ENCODE measurements at places on chromosomes 5 and 9. TPM values are rescaled to one million over a fixed set of nuclear protein-coding genes. Genes with fewer than 3 reads are reported as not detected.

DNA sequence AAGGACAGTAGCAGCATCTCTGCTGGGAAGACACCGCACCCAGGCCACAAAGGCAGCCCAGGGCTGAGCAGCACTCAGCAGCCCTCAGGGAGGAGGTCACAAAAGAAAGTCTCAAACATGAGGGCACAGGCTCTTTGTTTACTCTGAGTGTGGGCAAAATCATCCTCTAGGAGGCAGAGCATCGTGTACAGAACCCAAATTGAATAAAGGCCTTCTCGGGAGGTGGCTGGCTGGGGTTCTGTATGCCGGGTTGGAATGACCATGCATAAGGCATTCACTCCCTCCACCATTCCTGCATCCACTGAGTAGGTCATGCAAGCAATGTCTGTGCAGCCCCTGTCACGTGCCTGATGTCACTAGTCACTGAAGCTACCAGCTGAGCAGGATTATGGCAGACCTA lies 412.8 kb downstream of the SPOCK1 start:
- no peak overlapping the region for H3K27ac ChIP-seq
- H3K27me3 ChIP-seq: no peaks in the 10 kb centered on the region
- DNase-seq: no peak
- H3K4me3 ChIP-seq: no peak overlapping the region
- no peaks in the 10 kb centered on the region for H3K36me3 ChIP-seq

- H3K27ac ChIP-seq: no peak overlapping the region
- no peaks in the 10 kb centered on the region for H3K27me3 ChIP-seq
- H3K36me3 ChIP-seq: no peaks in the 10 kb centered on the region
- DNase-seq: no peak
Observed at GRCh38 chr9:84121991-84122523, 141.5 kb downstream of the RMI1 start.

GRCh38 chr9:78973907-78974306 lies 597.9 kb upstream of the TLE4 start:
- H3K27ac ChIP-seq: no peak overlapping the region
- H3K36me3 ChIP-seq: no peaks in the 10 kb centered on the region
- no peaks in the 10 kb centered on the region for H3K27me3 ChIP-seq
- no peak overlapping the region for H3K4me3 ChIP-seq
- no peak for DNase-seq

DNA sequence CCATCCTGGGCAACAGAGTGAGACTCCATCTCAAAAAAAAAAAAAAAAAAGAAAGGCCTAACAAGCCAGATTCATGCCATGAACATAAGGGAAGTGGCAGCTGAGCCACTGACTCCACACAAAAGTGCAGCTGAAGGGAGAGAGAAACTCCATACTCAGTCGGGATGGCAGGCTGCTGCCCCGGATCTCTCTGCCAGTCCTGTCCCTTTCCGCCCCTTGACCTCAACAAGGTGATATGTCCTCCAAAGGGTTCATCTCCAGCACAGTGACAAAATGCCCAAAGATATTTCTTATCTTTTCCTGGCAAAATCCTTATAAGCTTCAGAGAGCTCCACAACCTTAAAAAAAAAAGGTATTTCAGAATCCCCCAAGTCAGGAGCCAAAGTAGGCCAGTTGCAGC lies 52.6 kb downstream of the ABCA1 start:
- no peak for DNase-seq
- no peak overlapping the region for H3K27ac ChIP-seq
- no peaks in the 10 kb centered on the region for H3K27me3 ChIP-seq
- H3K4me1 ChIP-seq: no peaks in the 10 kb centered on the region
- H3K4me3 ChIP-seq: no peak overlapping the region
- H3K36me3 ChIP-seq: no peaks in the 10 kb centered on the region

GRCh38 chr5:60829490-60830266 lies 14.4 kb downstream of the ELOVL7 start:
- no peak overlapping the region for H3K27ac ChIP-seq
- no peaks in the 10 kb centered on the region for H3K36me3 ChIP-seq
- H3K27me3 ChIP-seq: no peaks in the 10 kb centered on the region
- H3K4me1 ChIP-seq: no peaks in the 10 kb centered on the region
- no peak for DNase-seq

DNA sequence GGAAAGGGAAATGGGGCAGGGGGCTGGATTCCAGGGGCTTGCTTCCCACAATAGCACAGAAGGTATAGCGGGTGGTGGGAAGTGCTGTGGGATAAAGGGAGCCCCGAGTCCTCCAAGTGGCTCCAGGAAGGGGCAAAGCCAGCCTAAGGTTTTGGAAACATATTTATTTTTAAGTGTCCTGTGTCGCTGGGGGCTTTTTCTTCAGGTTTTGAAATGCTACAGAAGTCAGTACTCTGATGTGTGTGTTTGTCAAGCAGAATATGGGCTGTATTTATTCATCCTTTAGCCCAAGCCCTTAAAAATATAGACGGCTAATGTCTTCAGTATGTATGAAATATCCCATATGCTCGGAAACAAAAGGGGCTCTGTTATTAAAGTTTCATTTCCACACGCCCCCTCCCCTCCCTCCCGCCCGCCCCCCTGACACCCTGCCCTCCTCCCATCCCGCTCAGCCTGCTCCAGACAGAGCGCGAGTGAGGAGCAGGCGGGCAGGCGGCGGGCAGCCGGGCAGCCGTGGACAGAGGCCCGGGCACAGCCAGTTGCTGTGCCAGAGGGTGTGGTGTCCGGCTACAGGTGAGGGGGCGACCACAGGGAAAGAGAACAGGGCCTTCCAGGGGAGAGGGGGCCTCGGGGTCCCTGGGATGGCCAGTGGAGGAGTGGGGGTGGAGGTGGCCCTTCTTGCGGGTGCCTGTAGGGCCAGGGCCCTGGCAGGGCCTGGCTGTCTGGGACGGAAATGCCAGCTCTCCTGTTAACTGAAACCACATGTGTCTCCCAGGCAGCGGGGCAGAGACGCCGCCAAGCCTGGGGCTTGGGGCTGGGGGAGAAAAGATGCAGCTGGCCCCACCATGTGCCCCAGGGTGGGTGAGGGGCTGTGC lies 39.6 kb upstream of the SYNPO start:
- no peak overlapping the region for H3K27ac ChIP-seq
- H3K4me1 ChIP-seq: peaks cover 7% of the 10 kb centered on the region
- H3K27me3 ChIP-seq: no peaks in the 10 kb centered on the region
- H3K4me3 ChIP-seq: no peak overlapping the region
- DNase-seq: no peak

- DNase-seq: no peak
- H3K36me3 ChIP-seq: no peaks in the 10 kb centered on the region
- H3K4me3 ChIP-seq: no peak overlapping the region
- H3K4me1 ChIP-seq: peaks cover 3% of the 10 kb centered on the region
Observed at GRCh38 chr9:116493183-116493860, 193.8 kb upstream of the TRIM32 start.

DNA sequence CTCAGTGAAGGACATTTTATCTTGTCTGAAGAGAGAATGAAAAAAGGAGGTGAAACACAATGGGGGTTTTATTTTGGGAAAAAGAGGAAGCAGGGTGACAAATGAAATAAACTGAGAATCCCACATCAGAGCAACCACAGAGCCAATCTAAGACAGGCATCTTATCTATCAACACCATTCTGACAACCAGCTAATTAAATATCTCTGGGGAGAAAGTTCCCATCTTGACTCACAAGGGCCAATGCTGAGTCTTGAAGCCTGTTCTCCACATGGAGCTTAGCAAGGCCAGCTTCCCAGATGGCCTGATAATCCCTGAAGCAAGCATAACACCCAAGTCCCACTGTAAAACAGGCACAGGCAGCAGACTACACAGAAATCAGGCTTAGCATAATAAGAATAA lies 30.4 kb downstream of the DPYSL3 start:
- DNase-seq: no peak
- peak overlapping the region; percentile 6 for H3K27ac ChIP-seq

DNA sequence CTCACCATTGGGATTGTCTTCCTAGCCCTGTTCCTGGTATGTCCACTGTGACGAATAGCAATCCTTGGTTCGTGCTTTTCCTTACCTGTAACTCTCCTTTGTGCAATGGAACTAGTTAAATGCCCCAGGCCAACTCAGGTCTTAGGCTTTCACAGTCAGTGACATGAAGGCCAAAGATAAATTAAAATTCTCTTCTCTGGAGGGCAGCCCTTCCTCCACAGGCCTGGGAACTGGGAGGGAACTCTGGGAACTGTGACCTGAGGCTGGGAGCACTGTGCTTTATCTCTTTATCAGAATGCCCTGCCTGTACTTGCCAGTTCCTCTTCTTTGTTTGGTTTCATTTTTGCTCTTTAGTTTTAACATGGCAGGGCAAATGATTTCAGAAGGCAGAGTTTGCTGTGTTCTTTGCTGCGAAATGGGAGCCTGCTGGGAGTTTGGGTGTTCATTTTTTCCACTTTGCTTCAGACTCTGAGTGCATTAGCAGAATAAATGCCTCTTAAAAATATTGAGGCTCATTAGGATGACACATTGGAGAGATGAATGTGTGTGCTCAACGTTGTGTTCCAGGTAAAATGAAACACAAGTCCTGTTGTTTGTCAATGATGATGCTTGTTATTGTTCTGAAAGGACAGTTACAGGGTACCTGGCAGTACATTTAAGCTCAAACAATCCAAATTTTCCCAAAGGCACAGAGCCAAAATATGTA lies 118.1 kb downstream of the NUDT12 start:
- no peak overlapping the region for H3K27ac ChIP-seq
- no peak for DNase-seq
- no peaks in the 10 kb centered on the region for H3K36me3 ChIP-seq
- H3K27me3 ChIP-seq: no peaks in the 10 kb centered on the region

- H3K27ac ChIP-seq: no peak overlapping the region
- no peak for DNase-seq
- H3K4me3 ChIP-seq: no peak overlapping the region
- no peaks in the 10 kb centered on the region for H3K36me3 ChIP-seq
Observed at GRCh38 chr5:65766175-65766574, 44.2 kb downstream of the NLN start.

- no peak overlapping the region for H3K27ac ChIP-seq
- no peak for DNase-seq
- no peak overlapping the region for H3K4me3 ChIP-seq
Observed at GRCh38 chr9:127421057-127421456, 3.1 kb upstream of the ZNF79 start.

GRCh38 chr9:133430244-133430643 lies 8.1 kb downstream of the ADAMTS13 start:
- H3K36me3 ChIP-seq: no peaks in the 10 kb centered on the region
- no peak for DNase-seq
- no peak overlapping the region for H3K27ac ChIP-seq
- no peaks in the 10 kb centered on the region for H3K27me3 ChIP-seq
- H3K4me3 ChIP-seq: no peak overlapping the region

Gene PCDHA13
- 0.05 TPM for total RNA-seq

Gene NTMT1
- 25.3 TPM for total RNA-seq

Gene MARCHF11
- not detected for total RNA-seq

Gene HAVCR2
- 3.1 TPM for total RNA-seq

Gene OGN
- total RNA-seq: 13.9 TPM
